Osteoblast (primary cell): ENCODE measurements at places on chromosomes 5 and 9.

DNA sequence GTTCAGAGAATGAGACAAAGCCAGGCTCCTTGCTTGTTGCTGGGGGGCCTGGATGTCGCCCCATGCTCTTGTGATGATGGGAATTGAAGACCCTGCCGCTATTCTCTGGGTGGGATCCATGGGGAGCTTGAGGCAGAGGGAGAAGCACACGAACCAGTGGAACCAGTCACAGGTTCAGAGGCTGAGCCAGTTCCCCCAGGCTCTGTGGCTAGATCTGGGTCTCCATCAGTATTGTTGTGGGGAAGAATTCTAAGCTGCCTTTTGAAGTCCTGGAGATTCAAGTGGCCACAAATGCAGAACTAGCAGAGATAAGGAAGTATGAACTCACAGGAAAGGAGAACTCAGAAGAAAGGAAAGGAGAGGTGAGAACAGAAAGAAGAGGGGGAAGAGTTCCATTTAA, 219.4 kb downstream of the MSX2 start:
- no peak for DNase-seq

GRCh38 chr9:115694014-115694413, 459.6 kb upstream of the PAPPA start:
- no peak for DNase-seq

DNA sequence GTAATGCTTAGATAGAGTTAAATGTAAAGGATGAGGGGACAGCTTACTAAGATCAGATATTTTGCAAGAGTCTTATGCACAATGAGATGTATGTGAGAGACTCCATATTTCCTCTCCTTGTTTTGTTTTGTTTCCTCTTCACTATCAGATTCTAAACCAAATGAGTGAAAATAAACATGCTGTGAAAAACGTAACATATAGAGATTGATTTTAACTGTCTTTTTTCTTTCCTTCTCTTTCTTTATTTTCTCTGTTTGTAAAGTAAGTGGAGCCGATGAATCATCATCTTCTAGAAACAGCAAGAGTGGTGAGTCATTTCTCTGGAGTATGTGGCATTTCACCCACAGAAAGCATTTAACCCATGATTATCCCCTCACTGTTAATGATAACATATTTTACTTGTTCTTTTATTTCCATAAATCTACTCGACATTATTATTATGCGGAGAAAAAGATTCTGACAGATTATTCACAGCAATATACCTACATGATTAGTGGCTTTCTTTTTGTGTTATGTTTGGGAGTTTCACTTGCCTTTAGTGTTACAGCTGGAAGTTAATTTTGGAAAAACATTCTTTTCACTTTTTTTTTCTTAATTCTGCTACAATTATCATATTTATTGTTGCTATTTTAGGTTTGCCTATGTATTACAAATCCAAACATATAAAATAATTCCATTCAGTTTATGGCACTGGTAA, 2.1 kb upstream of the ANXA1 start:
- peak; percentile 73 for DNase-seq

DNA sequence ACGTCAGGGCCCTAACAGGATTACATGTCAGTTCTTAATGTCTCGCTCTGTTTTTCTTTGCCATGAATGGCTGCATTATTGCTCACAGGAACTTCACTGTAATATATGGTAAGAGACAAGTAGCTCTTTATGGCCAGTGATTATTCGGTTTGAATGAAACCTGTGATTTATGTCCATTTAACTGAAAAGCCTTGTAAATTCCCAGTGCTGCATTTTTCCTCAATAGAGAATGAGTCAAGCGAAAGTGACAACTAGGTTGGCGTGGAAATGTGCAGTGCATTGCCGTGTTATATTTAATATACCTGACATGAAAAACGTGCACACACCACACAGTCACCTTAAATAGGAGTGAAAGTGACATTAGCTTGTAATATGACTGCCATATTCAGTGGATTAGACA, 163.1 kb downstream of the PBX3 start:
- no peak for DNase-seq

- DNase-seq = no peak
Measured at GRCh38 chr9:20906326-20906725, 125.1 kb downstream of the HACD4 start.
